ENCODE measurements at places on chromosomes 12 and 14. TPM values are rescaled to one million over a fixed set of nuclear protein-coding genes. Genes with fewer than 3 reads are reported as not detected.

The MRPL52 gene
- total RNA-seq = 36.8 TPM

The ATXN7L3B gene
- 49.9 TPM for total RNA-seq

The LRTM2 gene
- total RNA-seq = not detected

The KCNJ8 gene
- total RNA-seq = 50.1 TPM

The SLC7A8 gene
- 5.6 TPM for total RNA-seq

The GPR137C gene
- total RNA-seq = 5.0 TPM

The OR4E2 gene
- not detected for total RNA-seq

The MAP3K9 gene
- total RNA-seq = 6.7 TPM

The NXPH4 gene
- 1.3 TPM for total RNA-seq

The ST8SIA1 gene
- total RNA-seq = 10.2 TPM

The STXBP6 gene
- total RNA-seq = 22.0 TPM

The TMPRSS12 gene
- total RNA-seq = not detected

The HECTD4 gene
- 63.0 TPM for total RNA-seq

The GARIN6 gene
- not detected for total RNA-seq

The LRRC10 gene
- not detected for total RNA-seq

Measured in tongue (tissue), 3 donors.